ENCODE measurements at places on chromosomes 11 and 22.

GRCh38 chr22:43734370-43735150 is 77.5 kb downstream of the EFCAB6 start:
- DNase-seq: no peak

- no peak for DNase-seq
Observed at GRCh38 chr22:49993649-49994360, 18.8 kb downstream of the IL17REL start.

GRCh38 chr11:70933981-70934583 is 318.3 kb downstream of the SHANK2 start:
- no peak for DNase-seq

DNA sequence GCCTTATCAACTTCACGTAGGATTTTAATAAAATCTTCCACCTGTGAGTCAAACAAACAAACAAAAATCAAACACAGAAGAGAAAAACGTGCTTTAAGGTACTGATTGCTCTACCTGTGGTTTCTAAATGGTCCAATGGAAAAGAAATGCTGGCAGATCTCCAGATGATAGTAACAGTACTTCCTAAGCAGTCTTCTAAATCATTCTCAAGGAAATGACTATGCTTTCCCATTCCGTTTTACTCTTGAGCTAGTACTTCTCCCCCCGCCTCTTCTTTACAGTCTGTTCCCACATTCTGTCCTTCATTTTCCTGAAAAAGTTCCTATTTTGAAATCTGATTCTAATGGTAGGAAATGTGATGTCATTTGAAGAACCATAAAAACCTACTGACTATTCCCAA is 25.4 kb downstream of the SAAL1 start:
- DNase-seq: no peak

DNA sequence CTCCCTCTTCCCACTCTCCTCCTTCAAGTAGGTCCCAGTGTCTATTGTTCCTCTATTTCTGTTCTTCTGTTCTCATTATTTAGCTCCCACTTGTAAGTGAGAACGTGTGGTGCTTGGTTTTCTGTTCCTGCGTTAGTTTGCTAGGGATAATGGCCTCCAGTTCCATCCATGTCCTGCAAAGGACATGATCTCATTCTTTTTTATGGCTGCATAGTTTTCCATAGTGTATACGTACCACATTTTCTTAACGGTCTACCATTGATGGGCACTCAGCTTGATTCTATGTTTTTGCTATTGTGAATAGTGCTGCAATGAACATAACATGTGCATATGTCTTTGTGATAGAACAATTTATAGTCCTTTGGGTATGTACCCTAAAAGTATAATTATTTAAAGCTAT is 26.2 kb downstream of the C2CD3 start:
- DNase-seq: no peak

GRCh38 chr22:11628651-11629511 is 3899.1 kb upstream of the OR11H1 start:
- no peak for DNase-seq

GRCh38 chr22:37843741-37844089 is 419 bp downstream of the ANKRD54 start:
- DNase-seq: peak; percentile 44

- DNase-seq: no peak
Observed at GRCh38 chr22:48333323-48333763, 1494.3 kb downstream of the BRD1 start.

DNA sequence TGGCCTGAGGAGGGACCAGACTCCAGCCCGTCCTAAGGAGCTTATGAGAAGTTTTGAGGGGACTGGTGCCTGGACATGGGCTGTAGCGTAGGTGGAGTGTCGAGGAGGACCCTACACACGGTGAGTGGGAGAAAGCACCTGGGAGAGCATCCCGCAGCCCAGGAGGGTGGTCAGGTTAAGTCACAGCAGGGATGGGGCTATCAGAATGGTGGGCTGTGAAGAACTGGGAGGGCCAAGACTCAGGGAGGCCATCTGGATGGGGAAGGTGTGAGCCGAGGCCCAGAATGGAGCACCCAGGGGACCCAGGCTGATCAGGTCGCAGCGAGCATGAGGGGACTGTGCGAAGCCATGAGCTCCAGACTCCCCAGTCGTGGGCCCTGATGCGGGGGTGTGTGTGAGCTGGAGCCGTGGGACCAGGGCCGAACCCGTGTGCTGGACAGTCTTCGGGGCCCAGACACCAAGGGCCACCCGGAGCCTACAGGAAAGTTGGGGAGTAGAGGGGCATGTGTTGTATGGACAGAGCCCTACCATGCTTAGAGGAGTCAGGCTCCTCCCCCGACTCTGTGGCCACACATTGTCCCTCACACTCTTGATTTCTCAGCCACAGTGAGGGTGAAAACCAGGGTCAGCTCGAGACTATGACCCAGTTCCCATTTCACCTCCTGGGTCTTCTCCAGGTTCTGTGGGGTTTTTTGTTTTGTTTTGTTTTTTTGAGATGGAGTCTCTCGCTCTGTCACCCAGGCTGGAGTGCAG is 54.3 kb downstream of the BCR start:
- no peak for DNase-seq

DNA sequence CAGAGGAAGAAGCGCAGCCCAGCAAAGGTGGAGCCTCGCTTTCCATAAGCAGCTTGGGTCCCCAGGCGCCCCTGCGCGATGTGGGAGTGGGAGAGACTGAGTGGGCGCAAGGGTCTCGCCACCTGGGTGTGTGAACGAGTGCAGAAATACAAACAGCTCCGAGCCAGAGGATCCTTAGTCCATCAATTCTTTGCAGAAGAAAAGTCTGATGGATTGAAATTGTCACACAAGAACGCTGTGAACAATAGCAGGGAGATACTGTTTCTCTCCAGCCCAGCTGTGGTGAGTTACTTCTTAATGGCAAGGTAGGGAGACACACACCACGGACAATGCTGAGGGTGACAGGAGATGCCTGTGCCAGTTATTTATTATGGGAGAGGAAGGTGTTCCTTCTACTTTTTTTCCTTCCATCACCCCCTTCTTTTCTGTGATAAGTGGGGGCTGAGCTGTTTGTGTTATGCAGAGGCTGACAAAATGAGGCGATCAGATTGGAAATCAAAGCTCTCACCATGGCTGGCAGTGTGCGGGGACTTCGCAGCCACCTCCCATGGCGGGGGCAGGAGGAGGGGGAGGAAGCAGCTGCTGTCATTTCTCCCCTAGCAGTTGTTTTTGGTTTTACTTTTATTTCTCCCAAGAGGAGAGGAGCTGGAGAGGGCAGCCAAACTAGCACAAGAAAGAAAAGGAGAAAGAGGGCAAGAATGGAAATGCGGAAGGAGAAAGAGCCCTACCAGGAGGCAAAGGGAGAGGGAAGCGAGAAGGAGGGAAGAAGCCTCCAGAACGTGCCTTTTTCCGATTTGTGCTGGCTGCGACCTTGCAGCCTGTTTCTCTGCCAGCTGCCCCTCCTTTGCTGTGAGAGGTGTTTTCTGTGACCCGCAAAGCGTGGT is 755.8 kb downstream of the NTM start:
- no peak for DNase-seq

- DNase-seq: no peak
Observed at GRCh38 chr11:100865443-100866065, 178.5 kb downstream of the ARHGAP42 start.

DNA sequence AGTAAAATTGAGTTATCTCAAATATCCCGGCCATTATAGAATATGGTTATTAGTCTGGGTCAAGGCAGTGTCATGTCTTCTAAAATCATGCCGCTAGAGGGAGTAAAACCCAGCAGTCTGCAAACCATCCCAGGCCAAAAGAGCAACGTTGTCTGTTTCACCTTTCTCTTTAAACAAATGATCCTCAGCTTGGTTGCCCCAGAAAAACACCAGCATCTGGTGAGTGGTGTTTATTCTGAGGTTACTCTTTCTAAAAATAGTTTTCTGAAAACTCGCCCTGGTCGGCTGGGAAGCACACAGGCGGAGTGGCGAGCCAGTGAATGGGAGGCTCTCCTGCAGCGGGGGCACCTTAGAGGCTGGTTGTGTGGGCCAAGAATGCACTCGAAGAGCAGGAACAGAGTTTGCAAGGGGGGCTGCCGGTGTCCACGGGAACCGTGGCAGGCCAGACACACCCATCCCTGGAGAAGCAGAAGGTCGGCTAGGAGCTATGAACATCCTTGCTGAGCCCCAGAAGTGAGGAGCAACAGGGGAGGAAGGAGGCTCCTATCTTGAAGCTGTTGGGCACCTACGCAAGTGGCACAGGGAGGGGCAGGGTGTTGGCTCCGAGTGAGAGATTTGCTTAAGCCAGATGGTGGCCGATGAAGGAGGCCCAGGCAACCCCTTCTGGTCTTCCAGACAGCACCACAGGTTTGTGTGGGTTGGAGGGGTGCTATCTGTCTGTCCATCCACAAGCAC is 297.1 kb downstream of the ETS1 start:
- peak; percentile 64 for DNase-seq

- DNase-seq: no peak
Observed at GRCh38 chr11:991034-991433, 45.5 kb downstream of the MUC6 start.

- no peak for DNase-seq
Observed at GRCh38 chr11:8787372-8787771, 104.8 kb downstream of the RPL27A start.

- no peak for DNase-seq
Observed at GRCh38 chr22:46112405-46112804, 37.9 kb upstream of the PPARA start.

DNA sequence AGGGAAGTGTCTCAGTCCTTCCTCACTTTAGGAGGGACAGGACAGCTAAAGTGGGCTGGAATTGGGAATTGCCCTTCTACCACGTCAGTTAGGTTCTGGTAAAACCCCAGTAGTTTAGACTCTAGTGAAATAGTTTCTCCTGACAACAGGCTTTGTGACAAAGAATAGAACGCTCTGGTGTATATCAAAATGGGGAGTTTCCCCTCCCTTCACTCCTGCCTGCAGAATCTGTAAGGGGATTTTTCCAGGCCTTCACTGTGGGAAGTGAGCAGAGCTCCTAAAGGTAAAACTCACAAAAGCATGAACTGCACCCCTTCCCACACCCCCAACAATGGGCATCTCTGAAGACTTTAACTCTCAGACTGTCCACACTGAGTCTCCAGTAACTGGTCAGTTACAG is 460.9 kb upstream of the LRRC4C start:
- DNase-seq: no peak

- DNase-seq: no peak
Observed at GRCh38 chr11:9313648-9314290, 624 bp downstream of the TMEM41B start.

DNA sequence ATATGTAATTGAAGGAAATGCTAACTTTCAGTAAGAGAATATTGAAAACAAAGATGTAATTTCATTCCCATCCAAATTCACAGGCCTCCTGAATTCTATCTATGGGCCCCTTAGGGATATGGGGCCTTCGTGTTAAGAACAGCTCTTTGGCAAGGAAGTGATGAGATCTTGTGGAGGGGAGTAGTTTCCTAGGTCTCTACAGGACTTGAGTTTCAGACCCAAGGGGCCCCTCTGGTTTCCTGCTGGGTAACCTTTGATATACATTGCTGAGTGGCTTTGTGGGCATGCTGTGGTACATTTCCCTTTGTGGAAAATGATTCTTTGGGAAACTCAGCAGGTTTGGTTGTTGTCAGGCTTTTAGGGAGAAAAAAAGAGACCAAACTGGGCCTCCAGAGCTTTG is 6.2 kb downstream of the STIM1 start:
- DNase-seq: no peak

DNA sequence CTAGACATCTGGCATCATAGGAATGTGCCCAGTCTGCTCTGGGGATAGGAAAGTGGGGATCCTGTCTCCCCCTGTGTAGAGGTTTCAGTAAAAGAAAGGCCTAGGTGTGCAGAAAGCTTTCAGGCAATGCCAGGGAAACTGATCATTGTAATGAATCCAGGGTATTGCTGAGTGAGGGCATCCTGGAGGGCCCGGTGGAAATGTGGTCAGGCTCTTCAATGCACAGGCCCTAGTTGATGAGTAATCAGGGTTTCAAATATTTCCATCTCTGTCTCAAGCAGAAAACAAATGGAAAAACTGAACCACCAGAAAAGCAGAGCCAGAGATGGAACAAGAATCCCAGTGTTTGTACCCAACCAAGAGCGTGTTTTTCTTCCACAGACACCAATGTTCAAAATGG is 2.0 kb downstream of the CD3E start:
- no peak for DNase-seq

GRCh38 chr11:72409458-72409857 is 24.9 kb downstream of the CLPB start:
- no peak for DNase-seq

DNA sequence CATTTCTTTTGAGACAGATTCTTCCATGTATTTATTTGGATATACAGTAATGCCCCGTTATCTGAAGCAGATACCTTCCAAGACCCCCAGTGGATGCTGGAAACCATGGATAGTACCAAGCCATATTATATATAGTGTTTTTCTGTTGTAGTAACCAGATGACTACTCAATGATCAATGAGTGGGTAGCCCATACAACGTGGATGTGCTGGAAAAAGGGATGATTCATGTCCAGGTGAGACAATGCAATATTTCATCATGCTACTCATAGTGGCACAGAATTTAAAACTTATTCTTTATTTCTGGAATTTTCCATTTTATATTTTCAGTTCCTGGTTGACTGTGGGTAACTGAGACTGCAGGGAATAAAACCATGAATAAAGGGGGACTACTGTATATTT is 427.5 kb downstream of the METTL15 start:
- DNase-seq: no peak

GRCh38 chr22:16819249-16819648 is 6.0 kb downstream of the XKR3 start:
- no peak for DNase-seq

- no peak for DNase-seq
Observed at GRCh38 chr22:48686694-48687302, 1140.9 kb downstream of the BRD1 start.

DNA sequence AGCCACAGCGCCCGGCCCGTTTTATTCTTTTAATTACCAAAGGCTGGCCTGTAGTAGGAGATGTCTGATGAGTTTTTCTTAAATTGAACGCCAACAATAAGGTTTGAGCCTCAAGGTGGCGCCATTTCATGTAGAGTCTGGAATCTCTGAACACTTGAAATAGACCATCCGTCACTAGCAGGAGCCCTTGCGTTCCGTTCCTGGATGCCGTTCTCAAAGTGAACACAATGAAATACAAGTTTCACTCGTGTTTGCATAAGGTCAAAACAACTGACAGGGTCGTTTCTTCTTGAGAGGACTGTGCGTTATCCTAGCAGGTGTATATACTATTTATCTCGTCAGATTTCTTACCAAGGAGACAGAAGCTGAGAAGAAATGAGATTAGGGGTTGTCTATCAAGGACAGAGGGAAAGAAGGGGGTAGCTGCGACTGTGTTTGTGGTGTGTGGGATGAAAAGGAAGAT is 18.7 kb upstream of the SCGB1D1 start:
- peak; percentile 54 for DNase-seq

DNA sequence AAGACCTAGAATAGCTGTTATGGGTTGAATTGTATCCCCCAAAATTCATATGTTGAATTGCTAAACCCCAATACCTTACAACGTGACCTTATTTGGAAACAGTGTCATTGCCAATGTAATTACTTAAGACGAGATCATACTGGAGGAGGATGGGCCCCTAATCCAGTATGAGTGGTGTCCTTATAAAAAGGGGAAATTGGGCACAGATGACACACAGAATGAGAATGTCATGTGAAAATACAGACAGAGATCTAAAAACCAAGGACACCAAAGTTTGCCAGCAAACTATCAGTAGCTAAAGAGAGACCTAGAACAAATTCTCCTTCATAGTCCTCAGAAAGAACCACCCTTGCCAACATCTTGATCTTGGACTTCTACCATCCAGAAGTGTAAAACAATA is 127.7 kb downstream of the ATXN10 start:
- DNase-seq: no peak

- DNase-seq: no peak
Observed at GRCh38 chr11:11073996-11074395, 216.1 kb upstream of the ZBED5 start.
